ENCODE measurements at places on chromosomes 13 and 19.

DNA sequence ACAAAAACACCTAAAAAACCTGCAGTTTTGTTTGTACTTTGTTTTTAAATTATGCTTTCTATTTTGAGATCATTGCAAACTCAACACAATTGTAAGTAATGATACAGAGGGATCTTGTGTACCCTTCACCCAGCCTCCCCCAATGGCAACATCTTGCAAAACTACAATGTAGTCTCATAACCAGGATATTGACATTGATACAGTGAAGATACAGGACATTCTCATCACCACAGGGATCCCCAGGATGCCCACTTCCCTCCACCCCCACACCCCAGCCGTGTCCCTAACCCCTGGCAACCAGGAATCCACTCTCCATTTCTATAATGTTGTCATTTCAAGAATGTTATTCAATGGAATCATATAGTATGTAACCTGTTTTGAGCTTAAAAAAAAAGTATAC lies 10.3 kb upstream of the C5AR2 start:
- no peak for DNase-seq

DNA sequence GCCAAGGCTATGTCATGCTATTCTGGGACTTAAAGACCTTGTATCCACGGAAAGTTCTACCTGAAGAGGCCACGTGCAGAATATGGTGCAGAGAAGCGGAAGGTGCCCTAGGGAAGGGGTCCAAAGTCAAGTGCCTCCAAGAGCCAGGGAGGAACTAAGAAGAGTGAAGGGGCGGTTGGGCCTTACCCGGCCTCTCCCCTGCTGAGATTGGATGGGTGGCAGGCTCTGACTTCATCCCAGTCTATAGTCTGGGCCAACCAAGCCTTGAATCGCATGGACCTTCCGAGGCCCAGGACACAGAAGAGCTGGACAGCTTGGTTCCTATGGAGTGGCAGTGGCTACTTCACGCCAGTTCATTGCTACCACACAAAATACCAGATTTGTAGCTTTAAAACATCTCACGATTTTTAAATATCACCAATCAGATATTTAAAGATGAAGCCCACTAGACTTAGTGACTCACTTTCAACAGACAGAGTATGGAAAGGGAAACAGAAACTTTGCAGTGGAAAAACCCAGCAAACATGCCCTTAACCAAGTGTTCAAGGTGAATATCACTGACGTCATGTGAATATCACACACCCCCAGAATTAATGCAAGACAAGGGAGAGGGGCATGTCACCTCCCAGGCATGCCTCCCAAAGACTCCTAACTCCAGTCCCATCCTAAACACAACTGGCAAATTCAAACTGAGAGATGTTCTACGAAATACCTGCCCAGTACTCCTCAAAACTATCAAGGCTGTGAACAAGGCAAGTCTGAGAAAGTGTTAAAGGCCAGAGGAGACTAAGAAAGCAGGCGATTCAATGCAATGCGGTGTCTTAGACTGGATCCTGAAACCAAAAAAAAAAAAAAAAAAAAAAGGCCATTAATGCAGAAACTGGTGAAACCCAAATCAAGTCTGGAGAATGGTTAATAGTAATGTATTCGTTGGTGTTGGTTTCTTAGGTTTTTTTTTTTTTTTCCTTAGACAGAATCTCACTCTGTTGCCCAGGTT lies 10.2 kb downstream of the C19orf12 start:
- DNase-seq: no peak

GRCh38 chr19:3556978-3557460 lies 367 bp downstream of the MFSD12 start:
- no peak for DNase-seq

- DNase-seq: no peak
These were observed 117.6 kb upstream of the MAB21L1 start for GRCh38 chr13:35594096-35594495.

DNA sequence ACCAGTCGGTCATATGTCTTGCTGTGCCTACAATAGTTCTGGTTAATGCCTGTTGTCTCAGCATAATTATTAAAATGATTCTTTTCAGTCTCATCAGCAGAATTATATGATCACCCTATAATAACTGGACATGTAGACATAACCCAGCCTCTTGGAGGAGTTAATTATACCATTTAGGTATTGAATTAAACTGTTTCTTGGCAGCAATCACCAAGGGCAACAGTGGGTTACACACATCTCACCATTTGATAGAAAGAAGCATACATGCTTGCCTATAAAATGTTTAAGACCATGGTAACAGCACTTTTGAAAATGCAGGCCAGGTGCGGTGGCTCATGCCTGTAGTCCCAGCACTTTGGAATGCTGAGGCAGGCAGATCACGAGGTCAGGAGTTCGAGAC lies 184.6 kb downstream of the RGCC start:
- no peak for DNase-seq

DNA sequence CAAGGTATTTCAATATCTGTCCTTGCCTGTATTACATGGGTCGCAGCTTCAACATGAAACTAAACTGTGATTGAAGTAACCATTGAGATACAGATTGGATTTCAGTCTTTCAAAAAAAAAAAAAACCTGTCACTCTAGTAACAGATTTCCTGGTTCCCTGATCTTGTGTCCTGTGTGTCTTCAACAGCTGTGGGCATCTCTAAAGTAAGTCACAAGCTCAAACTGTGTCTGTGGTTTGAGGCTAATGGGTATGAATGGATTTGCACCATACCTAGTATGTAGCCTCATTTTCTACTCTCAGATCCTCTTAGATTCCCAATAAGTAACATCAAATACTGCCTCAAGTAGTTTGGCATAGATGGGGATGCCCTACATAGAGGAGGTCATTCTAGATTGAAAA lies 300.1 kb downstream of the COG6 start:
- no peak for DNase-seq

GRCh38 chr19:11552666-11553372 lies 6.2 kb downstream of the ELOF1 start:
- DNase-seq: no peak

DNA sequence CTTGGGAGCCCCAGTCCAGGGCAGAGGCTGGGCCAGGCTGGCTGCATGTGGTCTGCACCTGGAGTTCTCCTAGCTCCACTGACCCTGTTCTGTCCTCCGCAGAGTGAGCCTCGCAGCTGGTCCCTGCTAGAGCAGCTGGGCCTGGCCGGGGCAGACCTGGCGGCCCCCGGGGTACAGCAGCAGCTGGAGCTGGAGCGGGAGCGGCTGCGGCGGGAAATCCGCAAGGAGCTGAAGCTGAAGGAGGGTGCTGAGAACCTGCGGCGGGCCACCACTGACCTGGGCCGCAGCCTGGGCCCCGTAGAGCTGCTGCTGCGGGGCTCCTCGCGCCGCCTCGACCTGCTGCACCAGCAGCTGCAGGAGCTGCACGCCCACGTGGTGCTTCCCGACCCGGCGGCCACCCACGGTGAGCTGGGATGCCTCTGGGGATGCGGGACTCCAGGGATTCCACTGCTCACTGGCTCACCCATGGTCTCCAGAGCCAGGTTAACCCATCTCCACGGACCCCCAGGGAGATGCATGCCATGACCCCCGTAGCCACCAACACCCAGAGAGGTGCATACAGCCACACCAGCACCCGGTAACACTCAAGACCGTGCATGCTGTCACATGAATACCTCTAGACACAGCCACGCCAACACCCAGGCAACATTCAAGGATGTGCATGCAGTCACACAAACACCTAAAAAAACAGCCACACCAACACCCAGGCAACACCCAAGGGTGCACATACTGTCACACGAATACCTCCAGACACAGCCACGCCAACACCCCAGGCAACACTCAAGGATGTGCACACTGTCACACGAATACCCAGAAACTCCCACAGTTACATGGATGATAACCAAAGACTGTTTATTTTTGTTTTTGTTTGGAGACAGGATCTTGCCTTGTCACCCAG lies 8.2 kb downstream of the PKN1 start:
- no peak for DNase-seq

- DNase-seq: no peak
These were observed 603 bp downstream of the TM9SF2 start for GRCh38 chr13:99501848-99502301.

DNA sequence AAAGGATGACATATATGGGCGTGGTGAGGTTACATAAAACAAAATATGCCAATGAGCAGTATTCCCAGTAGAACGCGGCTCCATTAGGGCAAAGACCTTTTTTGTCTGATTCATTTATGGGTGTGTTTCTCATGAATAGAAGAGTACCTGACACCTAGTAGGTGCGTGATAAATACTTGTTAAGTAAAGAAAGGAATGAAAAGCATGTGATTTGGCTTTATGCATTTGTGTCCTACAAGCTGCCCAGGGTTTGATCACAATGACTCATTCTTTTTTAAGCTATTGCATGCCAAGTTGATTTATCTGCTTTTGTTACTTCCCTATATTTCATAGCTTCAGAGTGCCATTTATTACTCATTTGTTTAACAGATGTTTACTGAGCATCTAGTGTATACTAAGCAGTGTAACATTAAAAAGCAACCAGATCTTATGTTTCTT lies 19.1 kb upstream of the KCTD4 start:
- DNase-seq: no peak

GRCh38 chr13:24145240-24145639 lies 15.3 kb upstream of the SPATA13 start:
- no peak for DNase-seq

GRCh38 chr13:60275208-60275607 lies 111.5 kb upstream of the DIAPH3 start:
- DNase-seq: no peak

DNA sequence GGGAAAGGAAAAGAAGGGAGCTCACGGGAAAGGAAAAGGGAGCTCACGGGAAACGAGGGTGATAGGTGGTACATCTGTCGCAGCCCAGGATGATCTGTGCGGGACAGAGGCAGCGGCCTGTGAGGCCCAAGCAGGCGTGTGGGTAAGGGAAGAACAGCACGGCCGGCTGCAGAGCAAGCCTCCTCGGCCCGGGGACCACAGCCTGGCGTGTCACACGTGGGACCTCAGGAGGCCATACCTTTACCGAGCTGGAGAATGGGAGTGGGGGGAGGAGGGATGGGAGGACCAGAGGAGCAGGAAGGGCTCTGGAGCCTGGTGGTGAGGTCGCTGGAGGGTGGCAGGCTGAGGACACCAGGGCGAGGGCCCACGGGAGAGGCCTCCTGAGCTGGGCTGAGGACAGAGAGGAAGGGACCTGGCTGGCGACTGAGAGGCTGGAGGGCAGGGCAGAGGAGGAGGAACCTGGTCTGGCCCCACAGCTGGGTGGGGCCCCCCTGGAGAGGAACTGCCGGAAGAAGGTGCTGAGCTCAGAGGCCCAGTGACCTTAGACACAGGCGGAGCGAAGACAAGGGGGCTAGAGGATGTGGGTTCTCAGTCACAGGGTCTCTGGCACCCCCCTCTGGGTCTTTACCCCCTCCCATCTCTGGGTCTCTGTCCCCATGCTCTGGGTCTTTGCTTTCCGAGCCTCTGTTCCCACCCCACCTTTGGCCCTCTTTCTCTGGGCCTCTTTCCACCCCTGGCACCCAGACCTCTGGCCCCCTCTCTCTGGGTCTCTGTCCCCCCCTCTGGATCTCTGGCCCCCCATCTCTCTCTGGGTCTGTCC lies 2.9 kb upstream of the FTL start:
- no peak for DNase-seq
